SJCRH30 (cell line): ENCODE measurements at places on chromosomes 12 and 14.
A peak's percentile ranks its signal among the peaks of the same experiment; 100 is the strongest.

GRCh38 chr14:87644689-87645088, 348.3 kb downstream of the GALC start:
- no peak for DNase-seq

DNA sequence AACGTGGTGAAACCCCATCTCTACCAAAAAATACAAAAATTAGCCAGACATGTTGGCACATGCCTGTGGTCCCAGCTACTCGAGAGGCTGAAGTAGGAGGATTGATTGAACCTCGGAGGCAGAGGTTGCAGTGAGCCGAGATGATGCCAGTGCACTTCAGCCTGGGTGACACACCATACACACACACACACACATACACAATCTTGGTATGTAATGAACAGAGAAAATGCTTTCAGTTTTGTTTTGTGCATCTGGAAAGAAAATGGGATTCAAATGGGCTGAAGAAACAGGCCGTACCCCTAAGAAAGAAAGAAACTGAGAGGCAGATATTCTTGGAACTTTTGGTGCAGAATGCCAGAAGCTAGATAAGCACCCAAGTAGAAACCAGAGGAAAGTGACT, 107.2 kb downstream of the PDE3A start:
- DNase-seq, result no peak

- DNase-seq, result no peak
These were observed 387.2 kb downstream of the BMP4 start for GRCh38 chr14:53569446-53569845.

GRCh38 chr14:104971447-104972240, 6.5 kb downstream of the AHNAK2 start:
- no peak for DNase-seq

- peak; percentile 83 for DNase-seq
These were observed 5.3 kb downstream of the PHB2 start for GRCh38 chr12:6965026-6965661.

DNA sequence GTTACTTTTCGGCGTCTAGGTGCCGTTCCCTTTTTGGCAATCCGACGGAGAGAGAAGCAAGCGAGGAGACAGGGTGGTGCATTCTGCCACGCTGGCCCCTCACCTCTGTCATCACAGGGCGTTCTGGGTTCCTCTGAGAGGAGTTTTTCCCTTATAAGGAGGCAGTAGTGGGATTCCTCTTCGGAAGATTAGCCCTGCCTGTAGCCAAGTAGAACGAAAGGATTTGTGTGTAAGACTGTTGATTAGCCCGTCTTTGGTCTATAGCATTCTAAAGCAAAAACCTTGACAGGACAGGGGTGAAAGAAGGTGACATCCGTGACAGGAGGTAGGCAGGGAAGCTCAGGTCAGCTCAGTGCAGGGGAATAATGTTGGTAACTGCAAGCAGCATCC, 9.1 kb upstream of the NEMF start:
- peak; percentile 76 for DNase-seq

GRCh38 chr12:123364532-123365024, at the start of gene SBNO1:
Gene SBNO1, minus strand, starts transcription at chr12:123364847. Its CDS starts 14,406 bp downstream, at chr12:123350441.
- peak; percentile 91 for DNase-seq

GRCh38 chr14:72539661-72540315, 354.1 kb downstream of the DPF3 start:
- no peak for DNase-seq

- no peak for DNase-seq
These were observed 38.1 kb downstream of the TXNDC16 start for GRCh38 chr14:52514046-52514811.

- DNase-seq, result no peak
These were observed 1.3 kb upstream of the GNG2 start for GRCh38 chr14:51859131-51859530.

DNA sequence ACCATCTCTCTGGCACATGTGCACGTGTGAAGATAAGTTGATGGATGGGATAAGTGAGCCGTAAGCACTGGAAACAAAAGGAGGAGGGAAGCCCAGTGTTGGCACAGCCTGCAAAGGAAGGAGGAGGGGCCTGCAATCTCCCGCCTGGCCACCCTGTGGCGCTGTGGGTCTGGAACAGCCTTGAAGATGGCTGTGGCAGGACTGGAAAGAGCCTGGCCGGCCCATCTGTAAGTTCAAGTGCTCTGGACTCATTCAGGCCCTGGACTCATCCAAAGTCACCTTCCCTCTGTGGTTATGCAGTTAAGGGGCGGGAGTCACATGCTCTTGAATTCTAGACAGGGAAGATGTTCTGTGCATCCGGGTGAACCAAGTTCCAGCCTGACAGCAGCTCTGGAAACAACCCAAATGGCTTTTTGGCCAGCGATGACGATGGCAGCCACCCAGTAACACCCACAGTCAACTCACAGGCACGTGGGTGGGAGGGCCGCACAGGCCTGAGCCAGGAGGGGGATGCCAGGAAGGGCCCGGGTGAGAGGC, 50.4 kb downstream of the CHGA start:
- DNase-seq, result no peak

- DNase-seq, result no peak
These were observed 18.5 kb downstream of the ZBTB42 start for GRCh38 chr14:104819361-104819781.

- DNase-seq, result no peak
These were observed 17.9 kb downstream of the KLRF2 start for GRCh38 chr12:9899209-9899608.

GRCh38 chr12:68222326-68222725, 3.3 kb downstream of the IL26 start:
- DNase-seq, result peak; percentile 53

DNA sequence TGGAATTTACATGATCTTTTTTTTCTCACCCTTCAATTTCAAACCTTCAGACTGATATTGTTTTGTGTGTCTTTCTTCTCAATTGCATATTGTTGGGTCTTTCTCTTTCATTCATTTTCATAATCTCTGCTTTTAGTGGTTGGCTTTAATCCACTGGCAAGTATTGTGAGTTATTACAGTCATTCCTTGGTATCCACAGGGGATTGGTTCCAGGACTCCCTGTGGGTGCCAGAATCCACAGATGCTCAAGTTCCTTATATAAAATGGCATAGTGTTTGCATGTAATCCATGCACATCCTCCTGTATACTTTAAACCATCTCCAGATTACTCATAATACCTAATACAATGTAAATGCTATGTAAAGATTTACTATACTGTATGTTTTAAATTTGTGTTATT, 29.7 kb upstream of the PARP11 start:
- DNase-seq, result no peak

DNA sequence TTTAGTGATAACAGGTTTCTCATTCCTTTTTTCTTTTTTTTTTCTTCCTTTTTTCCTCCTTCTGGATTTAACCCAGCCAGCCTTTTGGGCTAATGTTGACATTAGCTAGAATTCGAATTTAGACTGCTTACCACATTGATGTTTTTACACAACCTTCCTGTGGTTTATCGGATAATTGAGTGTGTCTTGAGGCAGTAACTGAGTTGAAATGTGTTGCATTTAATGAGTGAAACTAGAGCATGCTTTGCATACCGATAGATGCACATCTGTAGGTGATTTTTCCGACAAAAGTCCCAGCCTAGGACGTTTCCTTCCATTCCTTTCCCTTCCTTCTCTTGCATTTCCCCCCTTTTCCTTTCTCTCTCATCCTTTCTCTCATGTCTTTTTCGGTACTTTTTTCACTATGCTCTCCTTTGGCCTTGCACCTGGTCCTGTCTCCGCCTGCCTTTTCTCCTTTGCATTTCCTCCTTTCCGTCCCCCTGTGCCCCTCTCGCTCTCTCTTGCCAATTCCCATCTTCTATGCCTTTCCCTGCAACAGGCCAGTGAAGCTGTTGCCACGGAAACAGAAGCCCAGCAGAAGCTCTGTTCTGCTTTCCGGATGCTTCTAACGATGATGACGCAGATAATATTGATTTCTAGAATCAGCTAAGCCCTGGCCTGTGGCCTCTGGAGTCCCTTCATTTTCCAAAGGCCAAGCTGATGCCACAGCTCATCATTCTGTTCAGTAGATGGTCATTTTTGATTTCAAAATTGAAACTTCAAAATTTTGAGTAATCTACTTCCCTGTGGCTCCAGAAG, 76.1 kb downstream of the SLC25A47 start:
- no peak for DNase-seq

DNA sequence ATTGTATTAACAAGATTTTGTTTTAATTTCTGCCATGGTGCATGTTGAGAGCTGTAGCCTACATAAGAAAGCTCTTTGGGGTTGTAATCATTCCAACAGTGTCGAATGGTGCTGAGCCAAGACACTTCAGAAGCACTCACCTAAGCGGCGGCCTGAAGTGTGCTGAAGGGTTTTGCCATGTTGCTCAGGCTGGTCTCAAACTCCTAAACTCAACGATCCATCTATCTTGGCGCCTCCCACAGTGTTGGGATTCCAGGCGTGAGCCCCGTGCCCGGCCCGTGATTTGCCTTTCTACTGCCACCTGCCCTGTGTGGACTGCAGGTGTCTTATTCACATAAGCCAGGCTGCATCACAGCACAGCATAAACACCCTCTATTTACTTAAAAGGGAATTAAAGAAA, 48.9 kb downstream of the AMN start:
- no peak for DNase-seq

- DNase-seq, result peak; percentile 90
These were observed 4.7 kb upstream of the RHOF start for GRCh38 chr12:121797937-121798786.

GRCh38 chr12:11745113-11745512, 95.6 kb downstream of the ETV6 start:
- no peak for DNase-seq

DNA sequence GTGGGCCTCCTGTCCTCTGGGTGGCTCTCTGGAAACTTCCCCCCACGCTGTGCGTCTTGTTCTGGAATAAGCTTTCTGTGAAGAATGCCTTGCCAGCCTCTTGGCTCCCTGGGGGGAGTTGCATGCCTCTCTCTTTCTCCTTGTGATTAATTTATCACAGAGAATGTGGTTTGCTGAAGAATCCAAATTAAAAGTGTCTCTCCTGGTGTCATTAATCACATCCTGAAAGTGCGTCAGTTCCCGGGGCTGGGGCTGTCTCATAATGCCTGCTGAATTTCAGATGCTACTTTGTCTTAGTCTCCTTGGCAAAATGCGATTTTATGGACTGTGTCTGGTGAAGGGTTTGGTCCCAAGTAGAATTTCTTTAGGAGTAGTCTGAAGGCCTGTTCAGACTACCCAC, 787.7 kb upstream of the TMEM132C start:
- no peak for DNase-seq

- DNase-seq, result no peak
These were observed 23.9 kb upstream of the MAP1LC3B2 start for GRCh38 chr12:116535241-116535640.

DNA sequence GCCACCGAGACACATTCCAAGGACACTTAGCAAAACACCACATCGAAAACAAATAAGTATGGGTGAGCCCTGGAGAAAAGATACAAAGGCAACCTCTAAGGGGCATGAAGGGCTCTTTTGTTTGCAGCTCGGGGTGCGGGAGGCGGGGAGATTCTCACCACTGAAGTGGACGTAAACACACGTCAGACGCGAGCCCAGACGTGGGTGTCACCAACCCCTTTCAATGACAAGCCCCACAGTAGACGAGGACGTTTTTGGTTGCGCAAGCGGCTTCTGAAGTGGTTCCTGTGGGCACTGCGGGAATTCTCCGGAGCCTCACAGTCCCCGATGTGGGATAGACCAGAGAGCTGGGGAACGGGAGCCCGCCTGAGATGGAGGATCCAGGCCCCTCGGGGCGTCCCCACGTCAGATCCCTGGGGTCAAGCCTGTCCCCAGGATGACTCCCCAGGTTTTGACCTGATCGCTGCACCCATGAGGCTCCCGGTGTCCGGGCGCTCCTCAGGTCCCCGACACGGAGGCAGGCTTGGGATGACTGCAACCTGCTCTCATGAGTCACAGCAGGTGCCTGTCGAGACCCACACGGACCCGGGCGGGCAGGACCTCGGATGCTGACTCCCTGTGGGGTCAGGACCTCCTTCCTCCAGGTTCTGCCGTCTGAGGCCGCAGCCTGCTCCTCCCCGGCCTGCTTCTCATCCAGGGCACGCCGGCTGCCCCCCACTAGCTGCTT, 20.3 kb upstream of the ADGRD1 start:
- DNase-seq, result no peak

GRCh38 chr14:73746520-73747378, 32.6 kb upstream of the PNMA1 start:
- peak; percentile 38 for DNase-seq

DNA sequence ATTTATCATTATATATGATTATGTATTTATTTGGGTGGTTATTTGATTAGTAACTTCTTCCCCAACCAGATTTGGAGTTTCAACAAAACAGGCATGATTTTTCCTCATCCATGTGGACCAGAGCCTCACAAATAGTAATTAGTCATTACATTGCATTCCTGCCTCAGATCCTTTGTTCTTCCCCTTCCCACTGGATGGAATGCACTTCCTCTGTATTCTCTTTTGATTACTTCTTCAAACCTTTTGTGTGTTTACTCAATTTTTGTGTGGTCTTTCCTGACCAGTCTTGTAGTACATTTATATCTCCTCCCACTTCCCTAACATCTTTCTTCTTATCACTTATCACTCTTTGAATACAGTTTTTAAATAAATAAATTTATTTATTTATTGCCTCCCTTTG, 15.5 kb downstream of the SYT1 start:
- DNase-seq, result no peak

DNA sequence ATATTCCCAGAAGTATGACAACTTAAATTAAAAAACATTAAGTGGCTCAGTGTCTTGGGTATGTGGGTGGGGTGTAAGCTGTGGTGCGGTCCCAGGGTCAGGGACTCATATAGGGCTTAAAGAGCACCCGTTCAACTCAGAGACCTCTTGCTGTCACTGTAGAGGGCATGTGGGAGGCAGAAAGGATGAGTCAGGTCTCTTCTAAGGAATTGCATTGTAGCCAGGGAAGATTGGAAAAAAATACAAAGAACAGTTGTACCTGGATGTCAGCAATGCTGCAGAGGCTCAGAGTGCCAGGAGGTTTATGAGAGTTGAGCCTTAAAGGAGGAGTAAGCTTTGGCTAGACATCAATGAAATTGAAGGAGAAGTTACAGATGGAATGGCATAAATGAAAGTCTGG, 104.1 kb downstream of the MYRFL start:
- no peak for DNase-seq

GRCh38 chr12:105659355-105660075, 329.0 kb downstream of the C12orf75 start:
- DNase-seq, result peak; percentile 26

GRCh38 chr12:130051900-130052299, 110.4 kb upstream of the FZD10 start:
- no peak for DNase-seq

DNA sequence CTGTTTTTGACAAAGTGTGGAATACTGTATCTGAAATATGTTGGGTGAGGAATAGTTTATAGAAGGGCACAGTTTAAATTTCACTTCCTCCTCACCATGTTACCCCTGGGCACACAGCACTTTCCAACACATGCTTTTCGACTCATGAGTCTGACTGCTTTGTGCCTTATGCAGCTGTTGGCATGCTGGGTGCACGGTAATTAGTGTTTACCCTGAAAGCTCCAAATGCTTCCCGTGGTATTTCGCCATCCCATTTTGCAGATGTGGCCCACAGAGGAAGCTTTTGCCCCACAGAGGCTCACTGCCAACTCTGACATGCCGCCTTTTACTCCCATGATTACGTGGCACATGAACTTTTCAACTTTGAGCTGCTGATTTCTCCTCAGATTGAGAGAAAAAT, 168.6 kb downstream of the PRKCH start:
- no peak for DNase-seq
